Mammary epithelial cell (primary cell): ENCODE measurements at places on chromosomes 1 and 21.

DNA sequence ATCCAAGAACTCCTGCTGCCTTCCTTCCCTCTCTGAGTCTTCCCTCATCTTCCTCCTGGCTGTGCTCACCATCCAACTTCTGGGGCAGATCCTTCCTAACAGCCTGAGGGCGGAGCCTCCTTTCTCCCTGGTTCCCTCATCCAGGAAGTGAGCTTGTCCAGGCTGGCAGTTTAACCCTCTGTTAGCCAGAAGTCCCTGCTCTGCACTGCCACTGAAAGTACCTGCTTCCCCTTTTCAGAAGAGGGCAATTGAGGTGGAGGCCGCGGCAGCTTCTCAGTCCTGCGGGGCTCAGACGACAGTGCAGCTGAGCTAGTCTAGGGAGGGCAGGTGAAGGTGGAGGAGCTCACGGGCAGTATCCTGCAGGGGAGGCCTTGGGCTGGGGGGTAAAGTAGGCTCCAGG is 149.1 kb downstream of the FCRL5 start:
- peak; percentile 23 for DNase-seq

DNA sequence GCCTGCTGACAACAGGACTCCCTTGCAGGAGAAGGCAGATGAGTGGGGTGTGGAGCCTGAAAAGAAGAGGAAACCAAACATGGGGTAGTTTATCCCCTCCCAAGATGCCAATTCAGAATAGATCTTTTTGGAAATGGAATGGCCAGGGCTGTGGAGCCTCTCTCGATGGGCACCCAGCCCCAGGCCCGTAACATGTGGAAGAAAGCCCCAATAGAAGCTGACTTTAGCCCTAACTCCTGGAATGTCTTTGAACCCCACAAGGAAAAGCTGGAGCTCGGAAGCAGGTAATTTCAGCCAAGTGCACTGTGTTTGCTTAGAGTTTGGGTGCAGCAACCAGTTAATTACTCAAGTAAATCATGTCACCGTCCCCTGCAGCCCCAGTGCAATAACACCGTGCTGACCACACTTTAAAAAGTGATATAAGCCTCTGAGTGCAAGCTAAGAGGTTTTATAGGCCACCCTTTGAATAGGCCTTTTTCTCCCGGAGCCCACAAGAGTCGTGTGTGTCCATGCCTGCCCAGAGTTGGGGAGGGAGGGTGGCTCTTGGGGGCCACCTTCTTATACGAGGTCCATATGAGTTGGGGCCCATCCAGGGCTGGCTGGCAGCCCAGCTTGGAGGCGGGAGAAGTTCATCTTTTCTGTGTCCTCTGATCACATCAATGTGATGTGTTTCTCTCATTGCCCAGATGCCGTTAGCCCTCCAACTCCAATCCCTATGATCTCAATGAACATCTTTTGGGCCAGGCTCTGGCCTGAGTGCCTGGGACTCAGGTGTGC is 153.2 kb downstream of the TRABD2B start:
- DNase-seq: no peak

- DNase-seq: peak; percentile 62
Measured at GRCh38 chr1:209531006-209531405, 52.5 kb upstream of the CAMK1G start.

DNA sequence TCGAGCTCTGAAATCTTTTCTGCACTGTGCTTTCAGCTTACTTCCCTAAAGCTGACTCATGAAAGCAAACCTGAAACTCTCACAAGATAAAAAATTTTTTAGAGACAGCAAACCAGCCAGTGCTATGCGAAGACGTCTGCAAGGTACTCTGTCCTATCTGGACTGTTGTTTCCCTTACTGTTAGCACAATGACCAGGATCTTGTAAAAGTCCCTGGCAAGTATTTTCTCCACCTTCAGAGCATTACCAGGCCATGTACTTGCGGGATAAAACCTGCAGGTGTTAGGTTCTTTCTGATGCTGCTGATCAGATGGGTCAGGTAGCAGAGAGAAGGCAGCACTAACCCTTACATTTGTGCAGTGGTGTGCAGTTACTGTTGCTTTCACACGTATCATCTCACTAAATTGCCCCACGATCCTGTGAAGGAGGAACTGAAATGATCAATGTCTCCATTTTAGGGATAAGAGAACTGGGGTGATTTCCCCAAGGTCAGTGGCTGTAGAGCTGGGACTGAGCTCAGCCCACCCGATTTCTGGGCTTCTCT is 56.6 kb downstream of the PLXNA2 start:
- DNase-seq: no peak

GRCh38 chr1:48227165-48228013 is 4.9 kb downstream of the SLC5A9 start:
- no peak for DNase-seq

DNA sequence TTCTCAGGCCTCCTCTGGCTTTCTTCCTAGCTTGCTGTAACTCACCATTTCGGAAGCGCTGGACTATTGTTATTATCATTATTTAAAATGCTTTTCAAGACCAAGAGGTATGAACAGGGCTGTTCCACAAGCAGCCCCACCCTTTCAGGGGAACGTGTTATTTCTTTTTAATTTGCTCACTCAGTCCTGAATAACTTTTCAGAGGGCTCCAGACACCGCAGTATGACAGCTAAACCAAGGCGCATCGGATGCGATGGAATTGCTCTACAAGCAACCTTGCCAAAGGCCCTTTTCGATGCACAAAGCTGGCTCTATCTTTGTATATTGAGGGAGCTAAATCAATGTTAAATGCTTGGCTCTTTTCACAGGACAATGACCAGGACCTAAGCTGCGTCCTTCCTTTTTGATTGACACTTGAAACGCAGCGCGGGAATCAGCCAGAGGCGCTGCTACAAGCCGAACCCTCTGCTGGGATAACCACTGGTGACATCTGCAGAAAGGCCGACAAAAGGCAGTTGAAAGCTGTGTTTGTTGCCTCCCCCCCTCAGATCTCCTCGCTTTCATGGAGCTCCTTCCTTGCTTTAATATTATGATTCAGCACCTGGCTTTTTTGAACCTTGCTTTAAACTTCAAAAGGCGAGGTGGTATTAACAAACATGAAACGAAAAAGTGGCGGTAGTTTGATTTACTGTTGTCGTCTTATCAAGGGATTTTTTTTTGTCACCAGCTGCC is 204.7 kb upstream of the PROX1 start:
- DNase-seq: no peak

GRCh38 chr1:215407575-215407974 is 159.5 kb upstream of the KCTD3 start:
- DNase-seq: no peak

DNA sequence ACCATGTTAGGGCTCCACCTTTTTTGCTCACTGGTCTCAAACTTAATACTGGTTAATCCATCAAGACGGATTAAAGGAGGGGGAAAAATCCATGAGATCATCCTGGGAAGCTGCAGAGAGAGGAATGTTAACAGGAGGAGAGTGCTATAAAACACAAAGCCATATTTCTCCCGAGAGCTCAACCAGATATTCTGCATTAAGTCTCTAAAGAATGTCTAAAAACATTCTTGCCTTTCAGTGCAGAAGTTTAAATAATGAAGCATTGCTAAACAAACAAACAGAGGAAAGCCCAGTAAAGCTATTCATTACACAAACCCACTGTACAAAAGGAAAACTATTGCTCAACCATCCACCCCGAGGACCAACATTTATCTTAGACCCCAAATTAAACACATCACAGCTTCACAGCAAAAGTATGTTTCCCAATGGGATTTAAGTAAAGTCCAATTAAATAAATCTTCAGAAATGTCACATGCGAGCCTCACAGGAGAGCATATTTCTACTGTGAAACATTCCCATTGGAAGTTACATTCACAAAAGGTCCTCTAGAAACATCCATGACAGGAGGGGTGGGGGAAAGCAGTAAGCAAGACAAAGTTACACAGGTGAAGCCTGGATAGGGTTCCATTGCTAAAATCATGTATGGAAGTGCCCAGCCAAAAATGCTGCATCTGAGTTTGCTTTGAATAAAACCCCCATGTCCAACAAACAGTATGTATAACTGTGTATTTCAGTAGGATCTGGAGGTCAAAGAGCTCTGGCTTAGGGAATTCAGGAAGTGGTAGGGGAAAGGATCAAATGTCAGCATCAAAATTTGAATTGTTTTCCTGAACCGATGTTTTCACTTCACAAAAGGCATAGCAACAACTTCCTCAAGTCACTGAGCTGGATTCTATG is 23.3 kb downstream of the DUSP10 start:
- DNase-seq: no peak

DNA sequence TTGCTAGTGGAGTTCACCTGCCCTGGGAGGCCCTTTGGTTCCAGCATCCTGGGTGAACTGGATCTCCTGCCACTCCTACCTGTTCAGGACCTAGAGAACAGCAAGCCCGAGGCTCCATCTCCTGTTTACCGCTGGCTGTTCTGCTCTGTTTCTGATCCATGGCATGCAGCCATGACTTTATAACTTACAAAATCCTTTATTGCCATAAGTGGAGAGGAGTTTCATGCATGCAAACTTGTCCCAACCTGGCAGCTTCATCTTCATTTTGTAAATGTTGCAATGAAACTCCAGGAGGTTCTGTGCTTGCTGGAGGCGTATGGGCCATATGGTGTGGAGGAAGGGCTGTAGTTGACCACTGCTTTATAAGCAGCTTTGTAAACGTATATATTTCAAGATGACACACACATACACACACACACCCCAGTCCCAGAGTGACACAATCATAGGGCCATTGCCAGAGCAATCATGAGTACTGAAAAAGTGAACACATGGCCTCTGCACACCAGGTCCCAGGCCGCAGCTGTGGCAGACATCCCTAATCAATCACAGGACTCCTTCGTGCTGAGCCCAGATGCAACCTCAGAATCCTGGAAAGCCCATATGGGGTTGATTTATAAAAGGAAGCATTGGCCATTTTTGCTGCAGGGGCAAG is 69.0 kb downstream of the UBIAD1 start:
- DNase-seq: peak; percentile 35

DNA sequence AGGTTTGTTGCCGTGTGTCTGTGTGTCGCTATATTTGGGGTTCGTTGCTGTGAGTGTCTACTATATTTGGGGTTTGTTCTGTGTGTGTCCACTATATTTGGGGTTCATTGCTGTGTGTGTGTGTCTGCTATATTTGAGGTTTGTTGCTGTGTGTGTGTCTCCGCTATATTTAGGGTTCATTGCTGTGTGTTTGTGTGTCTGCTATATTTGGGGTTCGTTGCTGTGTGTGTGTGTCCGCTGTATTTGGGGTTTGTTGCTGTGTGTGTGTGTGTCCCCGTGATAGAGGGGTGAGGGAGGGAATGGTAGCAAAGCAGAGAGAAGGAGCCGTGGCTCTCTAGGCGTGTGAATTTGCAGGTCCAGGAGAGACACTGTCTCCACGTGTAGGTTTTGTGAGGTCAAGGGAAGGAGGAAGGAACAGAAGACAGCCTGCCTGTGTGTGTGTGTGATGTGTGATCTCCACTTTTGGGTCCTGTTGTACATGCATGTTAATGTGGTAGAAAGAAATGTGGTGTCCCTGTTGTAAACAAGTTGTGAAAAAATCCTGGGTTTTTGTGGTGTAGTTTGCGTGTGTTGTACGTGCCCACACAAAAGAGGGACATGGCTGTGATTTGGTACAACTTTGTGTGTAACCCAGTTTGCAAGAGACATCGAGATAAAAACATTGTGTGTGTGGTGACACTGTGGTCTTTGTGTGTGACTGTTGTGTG is 56.3 kb upstream of the ECE1 start:
- no peak for DNase-seq

GRCh38 chr1:178489399-178489798 is 7.4 kb downstream of the CLEC20A start:
- no peak for DNase-seq

DNA sequence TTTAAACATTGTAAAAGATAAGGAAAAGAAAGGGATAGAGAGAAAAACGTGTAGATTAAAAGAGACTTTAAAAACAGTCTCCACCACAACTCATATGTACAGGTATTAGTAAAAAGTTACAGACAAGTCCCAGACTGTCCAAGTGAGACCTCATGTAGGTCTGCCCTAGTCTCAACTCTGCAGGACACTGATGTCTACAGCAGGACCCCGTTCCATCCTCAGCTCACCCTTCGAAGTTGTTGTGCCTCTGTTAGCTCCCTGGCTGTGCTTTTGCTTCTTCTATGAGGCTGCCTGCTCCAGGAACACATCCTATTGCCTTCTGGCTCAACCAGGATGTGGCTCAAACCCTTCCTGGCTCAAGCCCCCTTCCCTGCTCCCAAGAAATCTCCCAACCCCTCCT is 72.9 kb upstream of the FBXO28 start:
- no peak for DNase-seq

- no peak for DNase-seq
Measured at GRCh38 chr1:153771841-153772593, 3.2 kb upstream of the SLC27A3 start.

DNA sequence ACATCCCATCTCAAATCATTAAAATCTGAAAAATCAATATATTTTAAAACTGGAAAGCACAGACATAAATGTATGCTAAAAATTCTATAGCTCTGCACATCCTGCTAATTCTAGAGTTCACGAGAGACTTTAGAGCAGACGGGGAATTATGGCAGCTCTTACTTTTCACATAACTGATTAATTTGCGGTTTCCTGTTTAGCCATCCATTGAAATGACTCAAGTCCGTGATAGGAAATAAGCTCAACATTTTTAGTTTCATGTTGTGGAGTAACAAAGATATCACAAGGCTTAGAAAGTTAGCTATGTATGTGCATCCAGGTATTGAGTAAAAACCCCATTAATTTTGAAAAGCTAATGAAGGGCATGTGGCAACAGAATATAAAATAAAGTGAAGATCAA is 123.2 kb downstream of the SMYD2 start:
- DNase-seq: peak; percentile 77
